ENCODE measurements at places on chromosomes 4 and X.

GRCh38 chr4:142267101-142267500, 579.0 kb downstream of the INPP4B start:
- no peak for DNase-seq

DNA sequence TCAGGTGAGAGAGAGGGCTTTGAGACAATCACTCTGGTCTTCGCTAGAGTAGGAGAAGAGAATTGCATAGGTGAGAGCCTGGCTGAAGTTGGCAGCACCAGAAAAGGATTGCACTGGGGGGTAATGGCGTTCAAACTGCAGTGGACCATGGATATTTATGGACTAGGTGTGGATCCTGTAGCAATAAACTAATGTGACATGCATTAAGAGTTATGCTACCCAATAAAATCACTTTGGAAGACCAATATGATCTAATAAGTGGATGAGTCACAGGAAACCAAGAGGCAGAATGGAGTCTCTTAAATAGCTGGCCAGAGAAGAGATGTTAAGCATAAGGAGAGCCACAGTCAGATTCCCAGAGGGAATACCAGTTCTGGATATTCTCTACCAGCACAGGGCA, 259.8 kb downstream of the FBXO8 start:
- no peak for DNase-seq

DNA sequence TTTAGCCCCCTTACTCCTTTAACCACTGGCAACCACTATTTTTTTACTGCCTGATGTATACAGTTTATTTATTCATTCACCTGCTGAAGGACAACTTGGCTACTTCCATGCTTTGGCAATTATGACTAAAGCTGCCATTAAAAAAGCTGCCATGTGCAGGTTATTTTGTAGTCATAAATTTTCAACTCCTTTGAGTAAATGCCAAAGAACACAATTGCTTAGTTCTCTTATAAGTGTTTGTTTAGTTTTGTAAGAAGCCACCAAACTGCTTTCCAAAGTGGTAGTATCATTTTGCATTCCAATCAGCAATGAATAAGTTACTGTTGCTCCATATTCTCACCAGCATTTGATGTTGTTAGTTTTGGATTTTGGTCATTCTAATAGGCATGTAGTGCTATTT, 1831.8 kb downstream of the PCDH7 start:
- no peak for DNase-seq

DNA sequence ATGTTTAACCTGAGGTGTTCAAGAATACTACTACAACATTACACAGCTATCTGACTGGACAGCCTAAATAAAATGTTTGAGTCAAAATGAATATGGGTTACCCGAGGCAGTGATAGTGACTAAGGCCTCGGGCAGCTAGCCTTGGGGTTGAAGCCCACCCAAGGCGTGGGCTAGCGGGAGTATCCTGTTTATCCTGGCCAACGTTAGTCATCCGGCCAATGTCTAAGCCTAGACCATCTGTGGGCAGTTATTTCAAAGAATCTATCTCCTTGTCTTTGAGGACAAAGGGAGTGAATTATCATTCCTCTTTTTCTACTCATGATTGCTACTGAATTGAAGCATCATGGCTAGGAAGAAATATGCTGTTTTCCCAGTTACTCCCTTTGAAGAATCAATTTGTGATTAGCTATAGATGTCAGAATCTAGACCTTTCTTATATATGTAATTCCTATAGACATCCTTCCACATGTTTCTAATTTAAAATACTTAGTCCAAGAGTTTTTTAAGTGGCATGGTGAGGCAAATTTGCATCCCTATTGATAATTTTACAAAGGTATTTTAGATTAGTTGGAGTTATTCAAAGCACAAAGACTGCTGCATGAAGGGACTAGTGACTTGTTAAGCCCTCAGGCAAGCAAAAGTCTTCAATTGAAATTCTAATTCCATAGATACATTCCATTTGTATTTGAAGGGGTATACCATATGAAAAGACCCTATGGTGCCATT, 6.0 kb upstream of the PDGFC start:
- no peak for DNase-seq

DNA sequence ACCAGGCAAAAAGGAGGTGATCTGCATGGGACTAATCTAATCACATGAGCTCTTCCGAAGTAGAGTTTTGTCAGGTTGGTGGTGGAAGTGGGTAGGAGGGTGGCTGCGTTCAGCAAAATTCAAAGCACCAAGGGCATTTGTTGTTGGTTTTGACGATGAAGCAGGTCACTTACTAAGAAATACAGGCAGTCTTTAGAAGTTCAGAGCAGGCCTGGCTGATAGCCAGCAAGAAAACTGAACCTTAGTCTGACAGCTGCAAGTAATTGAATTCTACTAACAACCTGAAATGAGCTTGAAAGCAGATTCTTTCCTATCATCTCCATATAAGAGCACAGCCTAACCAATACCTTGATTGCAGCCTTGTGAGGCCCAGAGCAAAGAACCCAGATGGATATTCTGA, 505.8 kb downstream of the KLHL13 start:
- no peak for DNase-seq

DNA sequence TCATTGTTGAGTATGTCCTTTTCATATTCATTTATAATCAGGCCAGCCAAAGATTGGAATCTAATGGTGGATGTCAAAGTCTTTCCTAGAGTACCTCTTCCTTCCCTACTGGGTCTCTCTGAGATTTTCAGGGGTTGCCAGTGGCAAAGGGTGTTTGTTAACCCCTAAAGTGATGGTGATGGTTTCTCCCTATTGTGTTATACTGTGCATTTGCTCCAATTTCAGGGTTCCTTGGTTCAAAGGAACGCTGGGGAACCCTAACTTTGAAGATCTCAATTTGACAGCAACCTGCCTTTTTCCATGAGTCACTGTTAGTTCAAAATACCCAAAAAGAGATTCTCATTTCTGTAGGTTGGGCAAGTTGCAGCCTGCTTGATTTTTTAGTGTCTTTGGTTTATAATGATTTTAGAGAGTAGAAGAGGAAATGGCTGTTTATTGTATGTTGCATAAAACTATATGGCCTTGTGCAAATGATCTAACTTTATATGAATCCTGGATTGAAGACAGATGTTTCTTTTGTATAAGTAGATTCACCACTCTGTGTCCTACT, 23.0 kb downstream of the GAB1 start:
- DNase-seq, result no peak

DNA sequence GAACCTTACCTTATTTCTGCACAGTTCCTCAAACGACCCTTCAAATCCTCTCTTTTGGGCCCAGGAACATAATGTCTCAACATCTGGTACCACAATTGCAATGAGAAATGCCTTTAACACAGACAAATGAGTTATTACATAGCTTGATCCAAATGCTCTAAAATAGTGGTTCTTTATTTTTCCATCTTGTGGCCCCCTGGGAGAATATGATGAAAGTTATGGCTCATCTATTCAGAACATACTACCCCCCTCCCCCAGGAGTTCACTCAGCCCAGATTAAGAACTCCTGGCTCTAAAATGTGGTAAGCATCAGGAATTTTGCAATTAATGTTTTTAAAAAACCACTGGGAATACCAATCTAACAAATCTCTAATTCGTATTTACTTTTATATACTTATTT, 23.9 kb upstream of the CENPU start:
- DNase-seq, result no peak
